A172 (cell line): ENCODE measurements at places on chromosomes 5 and 9.
A peak's percentile ranks its signal among the peaks of the same experiment; 100 is the strongest.

DNA sequence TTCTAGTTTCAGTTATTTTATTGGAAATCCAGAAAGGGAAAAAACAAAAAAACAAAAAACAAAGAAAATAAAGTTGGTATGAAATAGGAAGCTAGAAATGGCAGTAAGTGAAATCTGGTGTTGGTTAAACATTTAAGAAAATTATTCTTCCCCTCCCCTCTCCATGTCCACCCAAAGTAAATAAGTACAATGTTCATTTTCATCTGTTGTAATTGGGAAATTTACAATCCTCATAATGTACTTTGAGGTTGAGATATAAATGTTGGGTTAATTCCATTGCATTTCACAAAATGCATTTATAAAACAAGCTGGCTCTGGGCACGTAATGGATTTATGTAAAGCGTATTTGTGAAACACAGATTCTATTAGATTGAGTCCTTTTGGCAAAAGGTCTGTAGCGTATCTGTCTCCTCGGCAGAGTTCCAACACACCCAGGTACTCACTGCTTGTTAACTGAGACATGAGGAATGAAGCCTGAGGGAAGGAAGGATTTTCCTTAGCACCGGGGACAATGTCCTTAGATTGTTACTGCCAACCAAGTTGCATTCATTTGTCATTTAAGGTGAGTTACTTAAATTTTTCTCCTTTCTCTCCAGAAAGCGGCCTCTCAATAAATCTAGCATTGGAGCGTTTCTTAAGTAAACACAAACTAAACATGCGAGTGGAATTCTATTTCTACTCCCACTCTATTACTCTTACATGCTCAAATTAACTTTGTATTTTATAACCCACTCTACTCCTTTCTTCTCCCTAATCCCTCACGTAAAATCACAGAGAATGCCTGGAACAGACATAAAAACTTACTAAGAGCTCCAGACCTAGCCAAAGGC, 912.3 kb upstream of the WWC1 start:
- DNase-seq, result no peak

DNA sequence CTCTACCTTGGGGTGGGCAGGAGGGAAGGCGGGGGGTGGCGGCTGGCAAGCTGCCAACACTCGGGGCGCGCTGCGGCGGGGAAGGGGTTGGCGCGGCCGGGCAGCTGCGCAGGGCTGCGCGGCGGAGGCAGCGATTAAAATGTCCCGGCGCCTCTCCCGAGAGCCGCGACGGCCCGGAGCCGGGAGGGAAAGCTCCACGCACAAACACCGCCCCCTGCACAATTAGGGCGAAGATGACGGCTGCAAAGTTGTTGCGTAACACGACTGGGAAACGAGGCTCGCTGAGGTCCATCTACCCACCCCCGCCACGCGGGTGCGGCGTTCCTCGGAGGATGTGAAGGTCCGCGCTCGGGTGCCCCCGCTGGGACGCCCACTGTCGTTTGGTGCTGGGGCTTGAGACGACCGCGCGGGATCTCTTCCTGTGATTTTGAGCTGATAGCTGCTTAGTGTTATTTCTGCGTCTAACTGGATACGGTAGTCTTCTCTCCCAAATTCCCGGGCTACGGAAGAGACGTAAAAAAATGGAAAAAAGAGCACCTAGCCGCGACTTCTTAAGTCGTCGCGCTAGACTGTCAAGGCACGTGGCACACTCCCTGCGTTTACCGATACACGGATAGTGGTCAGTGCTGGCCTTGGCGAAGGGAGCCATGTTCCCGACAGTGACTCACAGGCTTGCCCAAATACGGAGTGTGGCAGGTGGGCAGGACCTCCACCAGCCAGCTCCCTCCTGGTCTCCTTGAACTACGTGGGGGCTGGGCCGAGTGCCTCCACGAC, 958 bp upstream of the NFIL3 start:
- DNase-seq, result peak; percentile 56

GRCh38 chr5:74056789-74057164, 430.8 kb downstream of the ARHGEF28 start:
- peak; percentile 33 for DNase-seq

DNA sequence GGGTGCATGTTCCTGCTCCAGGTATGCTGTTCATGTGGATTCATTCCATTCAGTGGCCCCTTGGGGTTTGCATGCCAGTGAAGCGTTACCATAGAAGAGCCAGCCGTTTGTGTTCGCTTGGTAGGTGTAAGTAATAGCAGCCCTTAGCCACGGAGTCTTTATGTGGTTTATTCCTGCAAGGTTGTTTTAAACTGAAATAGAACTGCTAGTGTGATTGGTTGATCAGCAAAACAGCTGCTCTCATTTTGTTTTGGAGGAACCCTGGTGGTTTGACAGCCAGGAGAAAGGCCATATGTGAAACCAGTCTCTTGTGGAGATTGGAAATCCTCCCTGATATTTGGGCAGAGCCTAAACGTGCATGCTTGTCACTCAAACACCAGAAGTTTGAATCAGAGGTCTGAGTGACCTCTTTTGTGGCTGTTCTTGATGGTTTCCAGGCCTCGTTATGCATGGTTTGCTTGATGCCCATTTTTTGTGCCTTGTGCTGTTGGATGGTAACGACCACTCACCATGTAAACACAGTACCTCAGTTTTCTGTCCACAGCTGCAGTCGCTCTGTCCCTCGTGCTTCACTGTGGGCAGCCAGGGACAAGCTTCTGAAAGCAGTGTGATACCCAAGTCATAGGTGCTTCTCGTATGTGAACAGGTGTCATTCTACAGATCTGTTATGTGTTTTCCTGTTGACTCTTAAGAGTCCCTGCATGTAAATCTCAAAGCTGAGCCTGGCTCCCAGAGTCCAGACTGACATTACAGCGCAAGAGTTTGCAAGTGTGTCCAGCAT, 58.3 kb upstream of the NXNL2 start:
- peak; percentile 35 for DNase-seq

GRCh38 chr9:127977884-127978647, 2.7 kb downstream of the EEIG1 start:
- peak; percentile 82 for DNase-seq

GRCh38 chr9:91428436-91428835, 4.8 kb upstream of the NFIL3 start:
- no peak for DNase-seq

- DNase-seq, result no peak
These were observed 37.3 kb upstream of the CTNND2 start for GRCh38 chr5:11941566-11941965.

GRCh38 chr5:6602441-6602840, 30.4 kb downstream of the NSUN2 start:
- DNase-seq, result no peak

DNA sequence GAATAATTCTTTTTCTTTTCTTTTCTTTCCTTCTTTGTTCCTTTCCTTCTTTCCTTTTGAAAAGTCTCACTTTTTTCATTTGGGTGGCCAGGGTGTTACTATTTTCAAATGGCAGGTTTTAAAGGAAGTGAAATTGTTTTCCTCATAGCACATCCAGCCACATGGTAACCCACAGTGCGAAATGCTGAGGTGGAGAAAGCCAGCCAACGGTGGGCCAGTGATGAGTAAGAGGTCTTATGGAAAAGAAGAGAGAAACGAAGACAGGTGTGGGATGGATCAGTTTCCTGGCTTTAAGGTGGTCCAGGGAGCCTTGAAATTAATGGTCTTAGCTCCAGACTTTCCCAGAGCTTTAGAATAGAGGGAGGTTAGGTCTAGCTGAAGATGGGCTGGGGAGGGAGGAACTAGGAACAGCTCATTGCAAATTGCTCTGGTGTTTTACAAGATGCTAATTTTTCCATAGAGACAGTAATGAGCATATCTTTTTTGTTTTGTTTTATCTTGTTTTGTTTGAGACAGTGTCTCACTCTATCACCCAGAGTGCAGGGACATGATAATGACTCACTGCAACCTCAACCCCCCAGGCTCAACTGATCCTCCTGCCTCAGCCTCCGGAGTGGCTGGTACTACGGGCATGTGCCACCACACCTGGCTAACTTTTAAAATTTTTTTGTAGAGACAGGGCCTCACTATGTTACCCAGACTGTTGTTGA, 17.8 kb downstream of the ITK start:
- no peak for DNase-seq

DNA sequence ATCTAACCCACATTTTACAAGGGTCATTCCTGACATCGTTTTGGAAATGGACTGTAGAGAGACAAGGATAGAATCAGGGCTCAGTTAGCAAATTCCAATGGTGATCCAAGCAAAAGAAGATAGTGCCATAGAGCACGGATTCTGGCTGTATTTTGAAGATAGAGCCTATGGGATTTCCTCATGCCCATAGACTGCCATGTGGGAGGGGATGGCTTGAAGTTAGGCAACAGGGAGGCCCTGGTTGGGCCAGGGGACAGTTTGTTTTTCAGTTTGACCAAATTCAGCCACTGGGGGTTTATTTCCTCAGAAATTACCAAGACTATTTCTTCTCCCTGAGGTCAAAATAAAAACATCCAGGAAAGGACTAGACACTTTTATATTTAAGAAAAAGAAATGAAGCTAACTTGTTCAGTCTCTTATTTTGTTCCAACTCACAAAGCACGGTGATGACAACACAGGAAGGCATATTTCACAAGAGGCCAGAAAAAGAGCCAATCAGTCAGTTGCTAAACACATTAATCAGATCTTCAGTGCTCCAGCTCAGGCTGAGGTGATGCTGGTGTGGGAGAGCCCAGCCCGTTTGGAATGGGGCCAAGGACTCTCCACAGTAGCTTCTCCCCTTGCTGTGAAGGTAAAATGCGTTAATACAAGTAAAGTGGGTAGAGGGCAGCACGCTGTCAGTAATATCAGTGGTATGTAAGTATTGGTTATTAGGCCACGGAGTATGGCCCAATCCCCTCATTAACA, 4.4 kb upstream of the DCTN4 start:
- DNase-seq, result peak; percentile 90

DNA sequence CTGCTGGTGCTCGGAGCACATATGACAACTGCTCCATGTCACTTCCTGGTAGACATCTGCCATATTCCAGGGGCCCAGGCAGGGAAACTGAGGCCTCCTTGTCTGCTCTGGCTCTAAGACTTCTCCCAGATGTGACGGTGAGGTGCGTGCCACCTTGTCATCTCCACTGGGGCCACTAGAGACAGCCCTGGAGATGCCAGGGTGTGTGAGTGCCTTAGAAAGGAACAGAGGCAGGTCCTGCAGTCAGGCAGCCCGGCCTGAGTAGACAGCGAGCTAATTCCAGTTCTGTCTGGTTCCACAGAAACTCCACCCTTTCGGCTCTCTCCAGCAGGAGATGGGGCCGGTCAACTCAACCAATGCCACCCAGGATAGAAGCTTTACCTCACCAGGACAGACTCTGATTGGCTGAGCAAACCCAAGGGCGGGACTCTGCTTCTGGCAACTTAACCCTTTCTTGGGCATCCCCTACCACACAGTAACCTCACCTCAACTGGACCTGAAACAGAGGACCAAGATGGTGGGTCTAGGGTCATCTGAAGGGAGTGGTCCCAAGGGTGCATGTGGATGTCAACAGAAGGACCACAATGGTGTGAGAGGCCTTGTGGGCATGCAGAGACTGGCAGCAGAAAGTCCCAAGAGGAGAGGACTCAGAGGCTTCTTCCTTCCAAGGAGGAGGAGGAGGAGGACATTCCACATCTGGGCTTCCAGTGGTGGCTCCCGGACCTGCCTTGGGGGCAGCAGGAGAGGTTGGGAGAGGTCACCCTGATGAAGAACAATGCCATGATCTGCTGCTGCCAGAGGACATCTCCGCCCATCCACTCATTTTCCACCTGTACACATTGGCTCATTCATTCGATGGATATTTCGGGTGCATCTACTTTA, 77.7 kb downstream of the RGS3 start:
- peak; percentile 84 for DNase-seq

- DNase-seq, result no peak
These were observed 8.8 kb upstream of the ADGRV1 start for GRCh38 chr5:90549729-90550275.
